ENCODE measurements at places on chromosomes 7 and 10.

GRCh38 chr10:69629519-69629896, 539 bp upstream of the FAM241B start:
- DNase-seq: no peak

GRCh38 chr10:61643316-61643751, 19.4 kb upstream of the CABCOCO1 start:
- no peak for DNase-seq

- no peak for DNase-seq
Measured at GRCh38 chr7:50142425-50143017, 49.5 kb upstream of the ZPBP start.

DNA sequence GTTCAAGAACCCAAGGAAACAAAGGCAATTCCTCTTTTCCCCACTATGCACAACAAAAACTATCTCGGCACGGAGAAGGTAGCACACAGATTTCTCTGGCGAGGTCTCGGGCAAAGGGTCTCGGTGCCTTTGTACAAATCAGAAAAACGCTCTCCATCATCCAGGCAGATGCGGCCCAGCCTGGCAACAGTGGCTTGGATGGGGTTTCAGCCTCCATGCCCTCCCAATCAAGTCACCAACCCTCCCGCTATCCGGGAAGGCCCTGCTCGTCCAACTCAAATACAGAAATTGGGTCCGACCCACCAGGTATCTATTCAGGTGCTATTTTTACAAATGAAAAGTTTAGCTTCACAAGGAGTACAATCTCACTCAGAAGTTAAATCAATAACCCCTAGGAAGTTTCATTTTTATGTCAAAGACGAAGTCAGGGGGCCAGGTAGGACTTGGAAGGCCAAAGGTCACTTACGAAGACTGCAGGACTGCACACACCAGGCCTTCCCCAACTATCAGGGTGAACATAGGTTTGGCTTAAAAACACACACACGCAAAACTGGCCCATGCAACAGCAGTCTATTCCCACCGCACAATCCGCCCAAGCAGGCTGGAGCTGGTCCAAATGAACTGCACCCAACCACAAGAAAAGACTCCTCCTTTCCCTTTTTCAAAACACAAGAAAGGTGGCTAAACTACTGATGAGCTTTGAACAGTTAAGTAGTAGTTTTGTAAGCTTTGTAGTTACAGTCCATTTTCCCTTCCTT, 43.0 kb downstream of the GNA12 start:
- no peak for DNase-seq

- DNase-seq: no peak
Measured at GRCh38 chr10:125999694-126000093, 103.3 kb downstream of the FANK1 start.
